ENCODE measurements at places on chromosomes 16 and 17.

- DNase-seq: no peak
Measured at GRCh38 chr16:74844041-74844980, 69.7 kb upstream of the FA2H start.

GRCh38 chr17:49210158-49211029, at the start of the genes ABI3 and GNGT2:
TSS of gene ABI3 (plus strand) at chr17:49210707. CDS start at chr17:49210725, 18 bp downstream.
TSS of gene GNGT2 (minus strand) at chr17:49210574. CDS start at chr17:49207422, 3,152 bp downstream.
- DNase-seq: peak; percentile 72

DNA sequence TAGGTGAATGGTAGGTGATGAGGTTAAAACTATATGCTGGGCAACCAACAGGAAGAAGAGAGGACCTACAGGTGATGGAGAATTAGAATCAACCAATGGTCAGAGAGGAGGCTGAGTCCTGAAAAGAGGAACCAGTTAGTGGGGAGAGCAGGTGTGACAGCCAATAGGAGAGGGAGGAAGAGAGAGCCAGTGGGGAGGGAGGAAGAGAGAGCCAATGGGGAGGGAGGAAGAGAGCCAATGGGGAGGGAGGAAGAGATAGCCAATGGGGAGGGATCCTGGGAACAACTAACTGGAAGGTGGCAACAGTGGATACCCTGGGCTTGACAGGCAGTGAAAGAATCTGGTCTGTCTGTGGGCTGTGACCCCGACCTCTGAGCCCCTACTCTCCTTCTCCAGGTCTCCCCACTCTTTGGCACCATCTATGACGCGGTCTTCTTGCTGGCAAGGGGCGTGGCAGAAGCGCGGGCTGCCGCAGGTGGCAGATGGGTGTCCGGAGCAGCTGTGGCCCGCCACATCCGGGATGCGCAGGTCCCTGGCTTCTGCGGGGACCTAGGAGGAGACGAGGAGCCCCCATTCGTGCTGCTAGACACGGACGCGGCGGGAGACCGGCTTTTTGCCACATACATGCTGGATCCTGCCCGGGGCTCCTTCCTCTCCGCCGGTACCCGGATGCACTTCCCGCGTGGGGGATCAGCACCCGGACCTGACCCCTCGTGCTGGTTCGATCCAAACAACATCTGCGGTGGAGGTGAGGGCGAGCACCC, 3.7 kb downstream of the GUCY2D start:
- DNase-seq: no peak

DNA sequence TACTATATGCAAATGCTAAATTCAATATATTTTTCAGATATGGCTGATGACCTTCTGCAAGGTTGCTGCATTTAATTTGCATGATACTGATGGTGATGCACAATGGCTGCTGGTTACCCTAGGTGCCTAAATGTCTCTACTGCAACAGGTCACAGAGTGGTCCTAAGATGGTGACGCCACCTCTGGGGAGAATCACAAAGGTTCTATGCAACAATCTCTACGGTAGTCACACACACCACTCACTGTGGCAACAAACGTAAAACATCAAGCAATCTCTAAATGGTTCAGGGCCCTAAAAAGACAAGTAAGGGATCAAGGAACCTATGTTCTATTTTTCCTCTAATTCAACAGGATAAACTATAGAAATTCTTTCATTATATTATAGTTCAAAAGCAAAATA, 293.3 kb downstream of the CEP112 start:
- DNase-seq: no peak

GRCh38 chr17:76394166-76394565, 9.8 kb downstream of the SPHK1 start:
- no peak for DNase-seq

- DNase-seq: no peak
Measured at GRCh38 chr16:68420366-68420942, 27.9 kb downstream of the SMPD3 start.

GRCh38 chr17:82076018-82076784, 10.6 kb upstream of the DUS1L start:
- DNase-seq: no peak
